ENCODE measurements at places on chromosomes 1 and 21.

GRCh38 chr21:18772404-18772803, 368.8 kb upstream of the TMPRSS15 start:
- DNase-seq = no peak

GRCh38 chr1:81585371-81585770, 215.4 kb upstream of the ADGRL2 start:
- DNase-seq = no peak

GRCh38 chr1:223248770-223249140, 105.7 kb upstream of the TLR5 start:
- no peak for DNase-seq

- DNase-seq = no peak
Measured at GRCh38 chr1:184531296-184531695, 144.5 kb downstream of the C1orf21 start.

DNA sequence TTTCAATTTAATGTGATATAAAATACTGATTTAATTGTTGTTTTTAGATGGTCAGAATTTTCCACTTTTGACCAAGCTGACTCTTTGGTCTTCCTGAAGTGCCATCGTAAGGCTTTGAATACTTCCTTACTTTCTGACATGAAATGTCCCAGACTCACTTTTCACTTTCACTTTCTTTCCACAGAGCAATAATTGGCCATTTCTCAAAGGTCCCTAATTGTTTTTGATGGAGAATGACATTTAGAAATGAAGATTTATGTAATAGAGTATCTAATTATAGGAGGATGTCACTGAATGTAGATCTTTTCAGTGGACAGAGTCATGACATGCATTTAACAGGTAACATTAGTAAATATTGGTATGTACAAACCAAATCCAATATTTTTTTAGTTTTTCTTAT, 1141.6 kb downstream of the KCNT2 start:
- DNase-seq = no peak

GRCh38 chr1:108719656-108720435, 7.1 kb downstream of the FNDC7 start:
- peak; percentile 43 for DNase-seq

DNA sequence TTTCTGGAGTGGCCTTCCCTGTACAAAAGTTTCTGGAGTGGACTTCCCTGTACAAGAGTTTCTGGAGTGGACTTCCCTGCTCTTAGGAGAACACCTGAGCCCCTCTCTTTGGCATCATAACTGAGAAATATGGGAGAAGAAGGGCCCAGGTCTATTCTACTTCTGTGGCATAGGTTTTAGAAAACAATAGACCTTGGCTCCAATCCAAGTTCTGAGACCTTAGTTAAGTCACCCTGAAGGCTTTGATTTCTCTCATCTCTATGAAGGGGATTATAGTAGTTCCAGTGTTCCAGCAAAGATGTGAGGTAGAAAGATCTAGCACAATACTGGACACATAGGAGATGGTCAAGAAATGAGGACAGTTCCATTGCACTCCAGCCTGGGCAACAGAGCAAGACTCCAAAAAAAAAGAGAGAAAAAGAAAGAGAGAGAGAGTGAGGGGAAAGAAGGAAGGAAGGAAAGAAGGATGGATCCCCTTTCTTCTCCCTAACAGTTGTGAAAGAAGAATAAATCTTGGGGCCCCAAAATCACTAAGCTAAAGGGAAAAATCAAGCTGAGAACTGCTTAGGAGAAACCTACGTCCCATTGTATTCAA, 13.3 kb upstream of the EIF4G3 start:
- no peak for DNase-seq

DNA sequence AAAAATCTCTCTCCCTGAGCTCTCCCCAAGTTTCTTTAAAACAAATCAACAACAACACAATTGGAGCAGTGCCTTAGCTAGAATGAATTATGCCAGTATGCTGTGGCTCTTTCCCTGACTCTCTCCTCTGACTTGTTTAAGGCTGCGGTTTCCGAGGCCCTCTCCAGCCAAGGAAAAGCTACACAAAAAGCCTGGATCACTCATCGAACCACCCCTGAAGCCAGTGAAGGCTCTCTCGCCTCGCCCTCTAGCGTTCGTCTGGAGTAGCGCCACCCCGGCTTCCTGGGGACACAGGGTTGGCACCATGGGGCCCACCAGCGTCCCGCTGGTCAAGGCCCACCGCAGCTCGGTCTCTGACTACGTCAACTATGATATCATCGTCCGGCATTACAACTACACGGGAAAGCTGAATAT, 1.9 kb downstream of the S1PR1 start:
- peak; percentile 90 for DNase-seq

GRCh38 chr1:155218854-155219591, 10.5 kb downstream of the MTX1 start:
- peak; percentile 53 for DNase-seq

DNA sequence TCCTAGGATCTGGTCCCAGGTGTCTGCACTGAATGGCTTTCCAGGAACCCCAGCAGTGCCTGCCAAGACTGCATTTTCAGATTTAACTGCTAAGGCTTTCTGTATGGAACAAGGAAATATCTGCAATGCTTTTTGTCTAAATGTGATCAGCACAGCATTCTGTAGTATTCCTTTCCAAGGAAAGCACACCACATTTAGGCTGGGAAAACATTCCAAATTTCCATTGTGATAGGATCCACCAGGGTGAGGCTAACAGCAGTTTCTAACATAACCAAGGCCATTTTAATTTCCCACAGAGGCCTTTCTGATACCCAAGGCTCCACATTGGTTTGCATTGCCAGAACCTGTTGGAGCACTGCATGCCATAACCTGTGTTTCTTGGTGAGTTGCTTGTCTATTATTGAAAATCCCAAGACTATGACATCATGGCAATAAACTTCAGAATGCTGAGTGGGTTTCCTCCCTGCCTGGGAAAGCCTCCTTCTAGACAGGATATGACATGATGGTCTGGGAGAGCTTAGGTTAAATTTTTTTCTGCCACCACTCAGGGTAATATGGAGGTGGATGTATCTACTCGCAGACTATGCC, 23.3 kb upstream of the PTGFRN start:
- no peak for DNase-seq

DNA sequence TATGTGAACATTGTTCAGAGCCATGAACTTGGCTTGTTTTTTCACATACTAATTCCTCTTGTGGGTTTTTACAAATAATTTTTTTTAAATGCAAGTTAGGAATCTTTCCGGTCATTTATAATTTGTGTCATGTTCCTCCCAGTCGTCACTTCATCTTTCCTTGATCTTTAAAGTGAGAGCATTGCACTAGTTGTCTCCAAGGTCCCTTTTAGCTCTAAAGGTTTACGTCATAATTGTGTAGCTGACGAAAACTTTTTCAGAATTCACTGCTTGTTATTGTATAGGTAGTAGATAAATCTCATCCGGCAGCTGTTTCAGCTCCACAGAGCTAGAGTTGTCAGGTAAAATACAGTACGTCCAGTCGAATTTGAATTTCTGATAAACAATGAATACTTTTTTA, 33.6 kb downstream of the SOAT1 start:
- peak; percentile 47 for DNase-seq

GRCh38 chr1:159229260-159229885, 24.7 kb downstream of the ACKR1 start:
- DNase-seq = no peak

GRCh38 chr1:26540351-26540750, 10.8 kb downstream of the RPS6KA1 start:
- no peak for DNase-seq

DNA sequence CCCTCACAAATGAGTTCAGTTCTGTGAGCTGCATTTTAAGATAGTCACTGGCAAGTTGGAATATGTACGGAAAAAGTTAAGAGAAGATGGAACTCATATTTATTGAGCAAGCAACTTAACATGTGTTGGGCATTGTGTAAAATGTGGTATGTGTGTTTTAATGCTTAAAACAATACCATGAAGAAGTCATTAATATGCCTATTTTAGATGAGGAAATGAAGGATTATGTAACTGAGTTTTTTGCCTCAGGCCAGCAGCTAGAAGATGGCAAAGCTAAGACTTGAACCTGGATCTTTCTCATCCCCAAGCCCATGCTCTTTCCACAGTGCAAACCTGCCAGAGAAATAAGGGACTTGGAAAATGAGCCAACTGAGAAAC, 48.9 kb downstream of the SPATA46 start:
- DNase-seq = peak; percentile 35

DNA sequence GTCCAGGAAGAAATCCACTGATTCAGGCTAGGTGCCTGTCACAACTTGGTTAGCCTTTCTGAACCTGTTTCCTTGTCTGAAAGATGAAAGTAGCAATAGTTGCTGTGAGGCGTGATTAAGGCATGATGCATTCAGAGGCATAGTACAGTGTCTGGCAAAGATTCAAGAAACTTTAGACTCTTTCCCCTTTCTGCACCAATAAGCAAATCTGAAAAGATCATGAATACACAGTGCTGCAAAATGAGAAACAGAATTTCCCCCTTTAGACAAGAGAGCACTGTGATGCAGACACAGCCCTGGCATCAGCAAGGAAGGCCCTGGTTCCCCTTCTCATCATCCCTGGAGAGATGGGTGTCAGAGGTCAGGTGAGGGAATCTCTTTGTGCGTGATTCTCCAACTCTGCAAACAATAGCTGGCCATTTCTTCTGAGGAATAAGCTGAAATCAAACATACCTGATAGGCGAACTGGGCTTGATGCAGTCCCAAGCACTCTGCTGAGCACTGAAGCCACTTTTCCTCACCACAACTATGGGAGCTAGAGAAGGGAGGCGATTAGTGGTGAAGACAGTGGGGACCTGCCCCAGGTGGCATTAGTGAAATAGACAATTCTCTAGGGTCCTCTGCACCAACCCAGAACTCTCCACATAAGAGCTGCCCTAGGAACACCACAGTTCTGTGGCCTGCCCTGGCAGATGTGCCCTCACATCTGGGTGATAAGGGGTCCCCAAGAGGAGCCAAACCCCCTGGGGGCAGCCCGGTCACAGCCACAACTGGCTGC, 41.7 kb downstream of the ITPKB start:
- peak; percentile 63 for DNase-seq

DNA sequence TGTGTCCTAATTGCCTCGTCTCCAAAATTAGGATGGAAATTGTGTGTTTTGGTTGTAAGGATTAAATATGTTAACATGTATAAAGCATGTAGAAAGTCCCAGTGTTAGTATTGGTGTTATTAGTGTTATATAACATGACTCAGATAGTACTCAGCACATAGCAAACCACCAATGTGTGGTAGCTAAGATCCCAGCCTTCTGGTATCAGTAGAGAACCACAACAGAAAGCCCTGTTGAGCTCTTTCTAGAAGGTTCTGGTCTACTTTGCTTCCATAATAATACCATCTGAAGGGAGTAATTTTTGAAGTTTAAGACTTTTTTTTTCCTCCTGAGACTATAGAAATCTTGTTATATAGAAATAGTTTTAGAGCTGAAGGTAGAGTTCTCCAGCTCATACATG, 259.3 kb upstream of the SGIP1 start:
- peak; percentile 56 for DNase-seq

DNA sequence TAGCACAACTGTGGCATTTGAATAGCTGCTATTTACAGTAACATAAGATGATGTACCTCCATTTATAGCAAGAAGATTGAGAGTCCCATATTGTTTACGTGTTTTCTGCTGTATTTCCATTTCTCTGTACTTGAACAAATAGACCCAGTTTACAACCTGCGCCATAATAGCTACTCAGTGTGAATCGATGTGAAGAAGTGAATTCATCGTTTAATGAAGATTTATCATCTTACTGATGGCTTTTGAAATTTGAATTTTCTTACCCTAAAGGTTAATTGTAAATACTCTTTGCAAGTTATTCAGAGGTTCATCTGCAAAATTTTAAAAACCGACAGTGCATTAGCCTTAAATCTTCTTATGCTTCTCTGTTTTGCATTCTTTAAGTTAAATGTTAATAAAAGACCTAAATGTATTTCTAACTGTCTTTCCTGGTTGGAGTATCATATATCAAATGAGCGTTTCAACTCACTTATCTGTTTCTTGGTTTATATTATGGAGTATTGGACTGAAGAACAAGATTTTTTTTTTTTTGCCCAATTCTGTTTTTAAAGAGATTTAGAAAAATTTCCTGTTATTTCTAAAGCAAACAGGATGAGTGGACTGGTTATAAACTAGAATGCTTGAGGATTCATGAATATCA, 2.2 kb downstream of the MACO1 start:
- no peak for DNase-seq

DNA sequence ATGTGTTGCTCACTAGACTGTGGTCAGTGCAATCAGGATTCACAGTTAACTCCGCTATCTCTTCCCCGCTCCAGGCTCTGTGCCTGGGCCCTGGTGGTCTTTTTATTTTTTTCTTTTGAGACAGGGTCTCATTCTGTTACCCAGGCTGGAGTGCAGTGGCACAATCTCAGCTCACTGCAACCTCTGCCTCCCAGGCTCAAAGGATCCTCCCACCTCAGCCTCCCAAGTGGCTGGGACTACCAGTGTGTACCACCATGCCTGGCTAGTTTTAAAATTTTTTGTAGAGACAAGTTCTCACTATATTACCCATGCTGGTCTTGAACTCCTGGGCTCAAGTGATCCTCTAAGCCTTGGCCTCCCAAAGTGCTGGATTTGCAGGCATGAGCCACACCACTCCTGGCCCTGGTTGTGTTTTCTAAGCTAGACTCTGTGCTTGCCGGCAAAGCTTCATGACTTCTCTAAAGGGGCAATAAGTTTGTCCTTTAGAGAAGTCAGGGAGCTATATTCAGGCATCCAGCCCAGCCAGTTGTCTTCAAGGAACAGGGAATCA, 1.4 kb downstream of the RCSD1 start:
- no peak for DNase-seq

GRCh38 chr1:172834609-172835008, 175.7 kb downstream of the FASLG start:
- no peak for DNase-seq

DNA sequence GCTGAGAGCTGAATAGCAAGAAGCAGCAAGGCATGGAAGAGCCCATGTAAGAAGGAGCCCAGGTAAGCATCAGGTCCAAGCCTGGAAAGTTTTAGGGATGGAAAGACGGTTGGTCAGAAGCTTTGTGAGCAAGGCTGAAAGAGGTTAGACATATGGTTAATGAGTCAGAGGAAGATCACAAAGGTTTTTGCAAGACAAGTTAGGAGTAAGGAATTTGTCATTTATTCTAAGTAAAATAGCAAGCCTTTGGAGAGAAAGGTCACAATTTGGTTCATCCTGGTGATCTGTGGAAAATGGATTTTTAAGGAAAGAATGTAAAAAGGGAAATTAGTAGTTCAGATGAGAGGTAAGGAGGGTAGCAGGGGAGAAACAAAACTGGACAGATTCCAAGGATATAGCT, 106.7 kb downstream of the DPYD start:
- DNase-seq = no peak

DNA sequence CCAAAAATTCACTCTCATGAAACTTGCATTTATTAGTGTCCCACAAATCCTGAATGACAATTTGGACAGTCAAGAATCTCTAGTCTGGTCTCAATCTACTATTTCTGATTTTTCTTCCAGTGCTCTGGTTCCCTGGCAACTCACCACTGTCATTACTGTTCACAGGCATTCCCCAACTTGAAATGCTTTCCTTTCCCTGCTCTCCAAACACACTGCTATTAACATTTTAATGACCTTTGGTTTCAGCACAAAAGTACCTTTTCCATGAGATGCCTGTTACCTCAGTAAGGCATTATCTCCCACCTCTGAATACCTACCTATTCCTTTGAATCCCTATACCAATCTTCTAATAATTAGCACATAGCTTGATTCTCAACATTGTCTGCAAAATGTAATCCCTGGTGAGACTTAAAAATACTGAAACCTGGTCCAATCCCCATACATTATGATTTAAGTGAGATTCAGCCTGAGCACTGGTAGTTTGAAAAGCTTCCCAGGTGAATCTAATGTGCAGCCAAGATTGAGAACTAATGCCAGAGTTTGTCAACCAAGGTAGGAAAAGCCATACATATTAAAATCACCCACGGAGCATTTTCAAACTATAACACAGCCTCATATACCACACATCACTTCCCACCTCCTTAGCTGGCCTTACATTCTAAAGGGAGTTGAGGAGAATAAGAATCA, 11.7 kb upstream of the ANGPTL3 start:
- DNase-seq = no peak
